SK-N-SH (cell line): ENCODE measurements at places on chromosomes 1 and 21. TPM values are rescaled to one million over a fixed set of nuclear protein-coding genes. Genes with fewer than 3 reads are reported as not detected.
A peak's percentile ranks its signal among the peaks of the same experiment; 100 is the strongest.

The ZFP69 gene
- polyA plus RNA-seq: 1.9 and 2.2 TPM in 2 replicates

The PIGV gene
- 16.5 and 26.4 TPM in 2 replicates for polyA plus RNA-seq

The VANGL2 gene
- 13.4 and 17.5 TPM in 2 replicates for polyA plus RNA-seq

The KRTAP19-1 gene
- not detected in 2 replicates for polyA plus RNA-seq

The LENEP gene
- polyA plus RNA-seq: 0.26 TPM in 1 of 2 replicates, not detected in the other

The CCDC190 gene
- polyA plus RNA-seq: 0.13 and 0.21 TPM in 2 replicates

The IL22RA1 gene
- 0.03 and 0.05 TPM in 2 replicates for polyA plus RNA-seq

The FMO4 gene
- 1.6 and 2.0 TPM in 2 replicates for polyA plus RNA-seq

DNA sequence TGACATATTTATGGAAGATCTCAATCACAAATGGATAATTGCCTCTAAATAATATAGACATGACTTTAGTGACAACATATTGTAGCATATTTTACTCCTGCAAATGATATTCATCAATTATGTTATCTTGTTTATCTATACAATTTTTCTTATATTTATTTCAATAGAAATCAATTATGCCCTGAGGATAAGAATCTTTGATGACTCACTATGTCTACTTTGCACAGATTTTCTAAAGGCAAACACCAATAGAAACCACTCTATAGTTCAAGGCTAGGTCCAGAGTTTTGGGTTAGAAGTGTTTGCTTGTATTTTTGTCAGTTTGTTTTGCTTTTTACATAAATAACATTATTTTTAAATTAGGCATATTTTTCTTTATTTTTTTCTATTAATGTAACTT lies 879.0 kb downstream of the LTN1 start:
- no peak for DNase-seq

GRCh38 chr1:153345187-153346076 lies 3.2 kb downstream of the PGLYRP4 start:
- no peak for DNase-seq

GRCh38 chr1:201945863-201946223 lies 505 bp downstream of the LMOD1 start:
- DNase-seq: no peak

GRCh38 chr1:37676281-37677142 lies 15.8 kb upstream of the CDCA8 start:
- no peak for DNase-seq

- DNase-seq: no peak
Observed at GRCh38 chr1:21836010-21836409, 23.9 kb downstream of the LDLRAD2 start.

- no peak for DNase-seq
Observed at GRCh38 chr1:211711315-211711705, 35.9 kb upstream of the NEK2 start.

- DNase-seq: no peak
Observed at GRCh38 chr1:29626066-29626465, 389.7 kb downstream of the PTPRU start.

GRCh38 chr1:220655509-220655908 lies 34.7 kb upstream of the C1orf115 start:
- DNase-seq: no peak

- no peak for DNase-seq
Observed at GRCh38 chr1:45543581-45544417, 6.8 kb upstream of the AKR1A1 start.

- no peak for DNase-seq
Observed at GRCh38 chr1:203049576-203050180, 23.4 kb downstream of the PPFIA4 start.

DNA sequence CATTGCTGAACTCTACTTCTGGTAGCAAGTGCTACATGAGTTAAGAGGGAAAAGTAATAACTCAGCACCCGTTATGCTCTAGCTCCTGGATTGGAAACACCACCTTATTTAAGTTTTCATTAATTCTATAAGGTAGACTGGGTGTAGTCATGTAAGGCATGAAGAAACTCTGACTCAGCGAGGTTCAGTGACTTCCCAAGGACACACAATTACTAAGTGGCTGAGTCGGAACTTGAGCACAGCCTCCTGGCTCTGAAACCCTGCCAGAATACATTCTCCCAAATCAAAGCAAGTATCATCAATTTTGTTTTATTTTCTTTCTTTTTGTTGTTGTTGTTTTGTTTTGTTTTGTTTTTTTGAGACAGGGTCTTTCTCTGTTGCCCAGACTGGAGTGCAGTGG lies 29.1 kb upstream of the SCCPDH start:
- DNase-seq: no peak

GRCh38 chr1:178133239-178133989 lies 39.5 kb downstream of the RASAL2 start:
- no peak for DNase-seq

DNA sequence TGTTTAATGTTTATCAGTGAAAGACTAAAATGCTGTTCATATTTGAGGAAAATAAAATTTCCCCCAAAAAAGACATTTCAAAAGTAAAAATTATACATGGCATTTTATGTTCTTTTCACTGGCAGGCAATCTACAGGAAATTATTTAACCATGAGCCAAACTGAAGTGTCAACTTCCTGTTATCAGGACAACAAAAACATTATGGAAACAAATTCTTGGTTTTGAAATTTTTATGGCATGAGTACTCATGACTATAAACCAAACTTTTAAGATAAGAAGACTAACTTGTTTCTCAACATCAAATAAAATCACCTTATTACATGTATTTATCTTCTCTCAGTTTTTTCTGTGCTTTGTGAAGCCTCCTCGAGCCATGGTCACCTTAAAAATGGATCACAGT lies 698.6 kb downstream of the LTN1 start:
- no peak for DNase-seq

- no peak for DNase-seq
Observed at GRCh38 chr1:180181996-180182642, 27.4 kb downstream of the QSOX1 start.

DNA sequence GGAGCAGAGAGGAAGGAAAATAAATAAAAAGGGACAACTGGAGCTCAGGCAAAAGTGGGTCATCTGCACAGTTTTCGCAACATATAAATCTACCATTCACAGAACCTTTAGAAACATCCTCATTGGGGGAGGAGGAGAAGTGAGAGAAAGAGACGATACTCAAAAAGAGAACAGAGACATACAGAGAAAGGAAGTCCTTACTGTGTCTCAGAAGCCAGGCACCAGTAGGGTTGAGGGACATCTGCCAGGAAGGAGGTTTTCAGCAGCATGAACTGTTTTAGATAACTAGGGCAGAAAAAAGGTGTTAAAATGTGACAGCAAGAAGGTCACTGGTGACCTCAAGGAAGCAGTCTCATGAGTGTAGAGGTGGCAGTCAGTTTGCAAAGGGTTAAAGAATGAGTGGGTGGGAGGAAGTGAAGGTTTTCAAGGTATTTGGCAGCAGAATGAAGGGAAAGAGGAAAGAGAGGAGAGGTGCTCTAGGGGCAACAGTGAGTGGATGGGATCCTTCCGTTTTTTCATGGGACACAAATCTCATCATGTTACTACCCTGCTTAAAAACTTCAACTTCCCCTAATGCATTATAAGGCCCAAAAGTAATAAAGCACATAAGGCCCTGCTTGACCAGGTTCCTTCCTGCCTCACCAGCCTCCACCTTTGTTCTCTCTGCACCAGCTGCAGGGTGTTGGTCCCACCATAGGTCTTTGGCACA lies 9.5 kb downstream of the JAK1 start:
- no peak for DNase-seq

DNA sequence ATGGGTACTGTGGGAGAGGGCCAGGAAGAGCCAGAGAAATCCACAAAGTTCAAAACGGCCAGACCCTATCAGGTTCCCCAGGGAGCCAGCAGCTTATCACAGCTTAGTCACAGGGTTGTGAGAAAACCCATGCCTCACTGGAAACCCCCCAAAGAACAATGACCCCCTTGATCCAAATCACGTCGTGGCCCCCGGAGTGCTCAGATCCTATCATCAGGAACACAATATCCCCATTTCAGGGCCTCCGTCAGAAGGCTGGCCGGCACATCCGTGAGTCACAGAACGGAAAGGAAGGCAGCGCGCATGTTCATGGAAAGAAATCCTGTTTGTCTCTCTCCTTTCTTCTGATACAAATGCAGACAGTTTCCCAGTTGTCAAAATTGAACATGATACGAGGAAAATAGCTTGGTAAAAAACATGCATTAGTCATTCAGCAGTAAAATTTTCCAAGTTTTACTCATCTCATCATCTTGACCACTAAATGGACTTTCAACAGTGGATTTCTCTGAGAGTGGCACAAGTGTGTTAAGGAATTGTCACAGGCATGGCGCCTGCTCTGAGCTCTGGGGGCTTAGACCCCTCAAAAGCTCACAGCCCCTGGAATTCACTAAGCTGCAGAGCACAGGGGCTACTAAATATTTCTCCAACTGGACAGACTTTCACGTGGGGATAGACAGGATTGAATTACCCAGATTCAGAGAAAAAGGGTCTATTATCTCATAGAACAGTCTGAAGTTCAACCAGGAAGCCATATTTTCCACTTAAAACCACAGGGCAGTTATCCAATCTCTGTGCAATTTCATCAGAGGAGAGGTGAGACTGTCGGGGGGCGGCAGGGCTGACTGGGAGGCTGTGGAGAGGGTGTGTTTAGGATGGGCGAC lies 124.8 kb downstream of the RIPK4 start:
- no peak for DNase-seq

DNA sequence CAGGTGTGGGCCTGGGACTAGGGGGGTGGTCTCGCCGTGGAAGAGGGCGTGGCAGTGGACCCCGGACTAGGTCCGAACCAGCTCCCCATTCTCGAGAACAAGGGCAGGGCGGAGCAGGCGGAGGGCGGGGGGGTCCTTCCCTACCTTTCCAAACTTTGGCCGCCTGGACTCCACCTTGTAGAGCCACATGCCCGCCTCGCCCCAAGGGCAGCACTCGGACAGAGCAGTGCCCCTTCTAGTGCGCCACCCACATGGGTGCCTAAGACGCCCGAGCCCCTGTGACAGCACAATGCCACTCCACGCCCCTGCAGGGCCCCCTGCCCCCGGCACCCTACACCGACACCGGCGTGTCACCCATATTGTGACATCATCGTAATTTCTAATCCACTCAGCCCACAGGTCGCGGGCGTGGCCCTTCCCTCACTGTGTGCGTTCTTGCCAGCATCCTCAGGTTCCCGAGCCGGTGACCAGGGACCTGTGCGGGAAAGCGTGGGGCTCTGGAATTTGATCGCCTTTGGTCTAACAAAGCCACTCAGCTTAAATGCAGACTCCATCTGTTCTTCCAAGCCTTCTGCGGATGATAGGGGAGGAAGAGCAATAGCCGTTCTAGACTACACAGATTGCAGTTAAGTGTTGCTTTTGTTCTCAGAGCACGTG lies 553 bp upstream of the STMN1 start:
- DNase-seq: peak; percentile 62

DNA sequence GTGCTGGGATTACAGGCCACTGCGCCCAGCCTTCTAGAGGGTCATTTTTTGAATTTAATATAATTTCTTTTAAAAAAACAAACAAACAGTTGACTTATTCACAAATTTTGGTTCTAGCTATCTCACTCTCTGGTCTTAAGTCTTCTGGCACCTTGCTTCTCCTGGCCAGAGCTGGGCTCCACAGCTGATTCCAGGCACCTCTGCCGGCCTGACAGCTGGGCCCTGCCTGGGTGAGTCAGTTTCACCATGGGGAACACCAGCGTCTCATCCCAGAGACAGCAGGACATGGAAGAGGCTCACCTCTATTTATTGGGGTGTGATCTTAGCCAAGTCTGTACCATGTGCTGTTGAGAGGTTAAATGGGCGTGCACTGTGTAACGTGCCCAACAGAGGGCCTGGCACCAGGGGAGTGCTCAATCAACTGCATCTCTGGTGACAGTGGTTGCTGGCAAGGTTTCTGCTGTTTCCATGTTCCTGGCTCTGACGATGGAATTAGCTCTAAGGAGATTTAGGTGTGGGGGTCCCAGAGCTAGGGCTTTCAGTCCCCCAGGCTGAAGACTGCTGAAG lies 956 bp downstream of the CPLANE2 start:
- peak; percentile 82 for DNase-seq

GRCh38 chr1:71899881-71900280 lies 382.5 kb downstream of the NEGR1 start:
- DNase-seq: no peak

DNA sequence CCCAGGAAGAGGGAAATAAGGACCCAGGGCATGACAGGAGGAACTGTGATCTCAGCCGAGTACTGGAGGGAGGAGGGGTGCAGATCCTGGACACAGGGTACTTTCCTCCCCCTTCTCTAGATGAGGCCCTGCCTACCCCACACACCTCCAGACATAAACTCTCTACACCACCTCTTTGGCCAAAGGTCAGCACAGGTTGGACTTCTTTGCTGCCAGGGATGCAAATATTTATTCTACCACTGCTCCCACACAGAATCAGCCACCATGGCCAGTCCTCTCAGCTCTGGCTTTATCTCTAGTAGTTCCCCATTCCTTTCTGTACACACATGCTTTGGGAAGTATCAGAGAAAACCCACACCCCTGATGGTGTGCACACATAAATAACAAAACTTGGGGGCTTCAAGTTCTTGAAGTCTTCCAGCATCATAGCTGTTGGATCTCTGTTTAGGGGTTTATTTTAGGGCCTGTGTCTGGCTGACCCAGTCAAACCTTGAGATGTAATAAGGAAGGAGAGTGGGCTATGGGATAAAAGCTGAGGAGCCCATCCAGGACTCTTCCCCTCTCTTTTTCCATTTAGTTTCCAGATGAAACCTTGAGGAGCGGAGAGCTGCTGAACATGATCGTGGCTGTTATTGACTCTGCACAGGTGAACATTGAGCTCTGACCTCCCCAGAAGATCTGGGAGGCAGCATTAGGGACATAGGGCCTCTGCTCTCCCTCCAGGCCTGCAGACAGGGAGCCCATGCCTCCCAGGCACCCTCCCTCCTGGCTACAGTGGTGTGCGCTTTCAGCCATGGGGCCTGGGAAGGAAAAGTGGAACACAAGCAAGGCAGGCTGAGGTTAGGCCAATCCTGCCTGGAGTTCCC lies 6.7 kb upstream of the SLC27A3 start:
- no peak for DNase-seq

DNA sequence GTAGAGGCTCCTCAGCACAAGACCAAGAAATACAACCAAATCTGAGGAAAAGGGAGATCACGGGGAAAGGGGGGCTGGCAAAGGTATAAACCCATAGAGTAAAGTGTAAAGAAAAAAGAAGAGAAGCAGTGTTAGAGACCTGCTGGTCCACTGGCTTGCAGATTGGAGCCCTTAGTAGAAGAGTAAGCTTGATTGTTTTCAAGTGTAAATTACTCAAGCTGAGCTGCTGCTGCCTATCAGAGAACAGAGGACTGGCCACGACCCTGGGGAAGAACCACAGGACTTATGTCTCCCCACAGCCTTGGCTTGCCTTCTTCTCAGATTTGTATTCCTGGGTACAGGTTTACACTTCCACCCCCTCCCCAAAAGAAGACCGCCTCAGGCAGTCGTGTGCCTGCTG lies 294.2 kb downstream of the LMX1A start:
- DNase-seq: no peak

DNA sequence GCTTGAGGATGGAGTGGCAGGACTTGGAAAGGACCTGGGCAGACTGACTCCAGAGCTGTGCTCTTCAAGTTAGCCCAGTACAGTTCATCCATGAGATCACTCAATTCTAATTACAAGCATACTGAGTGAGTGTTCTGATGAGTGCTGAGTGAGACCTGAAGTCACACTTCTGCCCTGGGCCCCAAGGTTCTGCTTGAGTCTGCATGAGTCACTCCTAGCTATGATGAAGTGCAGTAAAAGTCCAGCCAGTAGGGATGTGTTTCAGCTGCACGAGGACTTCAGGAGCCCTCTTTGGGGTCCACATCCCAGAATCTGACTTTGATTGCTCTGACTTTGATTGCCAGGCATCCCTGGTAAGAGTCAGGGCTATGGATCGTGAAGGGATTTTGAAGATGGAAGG lies 35.8 kb downstream of the PLEKHA6 start:
- DNase-seq: no peak
